Midbrain (tissue), 1 donor: ENCODE measurements at places on chromosomes 2 and 18.
A peak's percentile ranks its signal among the peaks of the same experiment; 100 is the strongest.

DNA sequence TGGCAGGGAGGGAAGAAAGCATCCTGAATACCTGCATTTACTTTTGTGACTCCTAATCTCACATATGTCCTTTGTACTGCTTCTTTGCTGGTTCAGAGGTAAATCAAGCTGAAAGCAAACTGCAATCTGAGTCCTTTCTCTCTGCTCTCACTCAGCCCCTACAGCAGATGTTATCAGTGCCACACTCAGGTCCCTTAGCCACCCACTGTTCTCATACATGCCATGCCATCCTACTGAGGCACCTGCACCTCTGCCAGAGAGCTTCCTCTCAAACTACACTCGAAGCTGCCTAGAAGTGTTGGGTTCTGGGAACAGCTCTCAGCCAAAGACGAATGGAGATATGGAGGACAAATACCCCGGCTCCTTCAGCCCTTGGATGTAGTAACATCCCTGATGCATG is 244.5 kb downstream of the TXNL1 start:
- DNase-seq = no peak

GRCh38 chr2:134207589-134208209 is 46.2 kb upstream of the MGAT5 start:
- peak; percentile 19 for DNase-seq

DNA sequence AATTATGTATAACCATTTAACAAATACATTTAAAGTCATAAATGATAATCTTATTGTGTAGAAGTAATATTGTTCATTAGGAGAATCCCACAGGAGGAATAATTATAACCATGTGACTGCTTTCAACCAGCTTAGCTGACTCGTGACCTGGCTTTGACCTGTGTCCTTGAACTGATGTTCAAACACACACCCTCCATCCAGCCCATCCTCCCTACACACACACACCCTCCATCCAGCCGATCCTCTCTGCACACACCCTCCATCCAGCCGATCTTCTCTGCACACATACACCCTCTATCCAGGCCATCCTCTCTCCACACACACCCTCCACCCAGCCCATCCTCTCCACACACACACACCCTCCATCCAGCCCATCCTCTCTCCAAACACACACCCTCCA is 83.5 kb downstream of the EIPR1 start:
- DNase-seq = no peak

- DNase-seq = no peak
These were observed 142.6 kb upstream of the CYP1B1 start for GRCh38 chr2:38218591-38218991.

GRCh38 chr18:25592804-25593360 is 240.9 kb upstream of the ZNF521 start:
- DNase-seq = no peak

DNA sequence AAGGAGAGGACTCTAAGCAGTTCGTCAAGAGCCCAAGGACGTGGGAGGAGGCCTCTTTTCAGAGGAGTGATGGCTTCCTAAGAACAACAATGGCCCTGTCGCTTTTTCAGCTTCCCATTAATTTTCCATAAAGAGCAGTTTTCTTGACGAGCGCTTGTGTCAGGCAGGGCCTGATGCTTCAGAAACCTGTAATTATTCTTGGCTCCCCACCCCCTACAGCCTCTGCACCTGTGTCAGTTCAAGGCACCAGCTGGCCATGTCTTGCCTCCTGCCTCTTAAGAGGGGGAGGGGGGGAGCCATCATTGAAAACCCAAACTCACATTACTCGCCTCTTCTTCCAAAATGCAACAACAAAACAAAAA is 32.3 kb downstream of the KLF7 start:
- DNase-seq = peak; percentile 20

DNA sequence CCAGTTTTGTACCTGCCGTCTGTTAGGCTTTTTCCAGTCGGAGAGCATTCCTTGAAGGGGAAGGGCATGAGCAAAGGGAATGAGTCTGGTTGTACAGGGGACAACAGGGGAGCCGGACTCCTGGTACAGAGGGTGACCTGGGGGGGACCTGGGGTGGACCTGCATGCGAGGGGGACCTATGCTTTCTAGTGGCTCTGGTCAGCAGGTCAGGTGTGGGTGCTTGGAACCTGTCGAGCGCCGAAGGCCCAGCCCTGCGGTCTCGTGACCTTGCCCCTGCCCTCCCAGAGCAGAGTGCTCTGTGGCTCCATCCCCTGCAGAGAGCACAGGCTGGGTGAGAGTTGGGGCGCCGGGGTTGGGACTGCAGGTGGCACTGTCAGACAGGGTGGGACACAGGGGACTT is 96.7 kb upstream of the ASAP2 start:
- no peak for DNase-seq

DNA sequence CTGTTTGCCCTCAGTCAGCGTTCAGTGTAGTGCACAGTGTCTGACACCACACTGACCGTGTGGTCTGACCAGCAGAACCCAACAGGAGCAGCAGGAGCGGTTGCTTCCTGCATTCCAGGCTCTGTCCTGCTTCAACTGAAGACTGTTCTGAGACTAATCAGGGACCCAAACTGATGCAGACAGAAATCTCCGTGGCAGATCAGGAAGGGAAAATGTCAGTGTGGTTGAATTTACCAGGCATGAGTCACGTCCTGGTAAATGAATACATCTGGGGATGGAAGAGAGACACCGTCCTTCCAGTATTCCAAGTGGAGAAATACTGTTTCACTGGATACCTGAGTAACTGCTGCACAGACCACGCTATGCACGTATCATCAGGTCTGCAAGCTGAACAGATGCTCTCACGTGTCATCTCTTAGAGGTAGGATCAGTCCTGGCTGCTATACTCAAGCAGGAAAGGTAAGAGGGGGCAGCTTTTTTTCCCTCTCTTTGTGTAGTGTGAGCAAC is 223.6 kb upstream of the EPAS1 start:
- no peak for DNase-seq

GRCh38 chr2:230209422-230210051 is 10.2 kb downstream of the SP110 start:
- peak; percentile 3 for DNase-seq

DNA sequence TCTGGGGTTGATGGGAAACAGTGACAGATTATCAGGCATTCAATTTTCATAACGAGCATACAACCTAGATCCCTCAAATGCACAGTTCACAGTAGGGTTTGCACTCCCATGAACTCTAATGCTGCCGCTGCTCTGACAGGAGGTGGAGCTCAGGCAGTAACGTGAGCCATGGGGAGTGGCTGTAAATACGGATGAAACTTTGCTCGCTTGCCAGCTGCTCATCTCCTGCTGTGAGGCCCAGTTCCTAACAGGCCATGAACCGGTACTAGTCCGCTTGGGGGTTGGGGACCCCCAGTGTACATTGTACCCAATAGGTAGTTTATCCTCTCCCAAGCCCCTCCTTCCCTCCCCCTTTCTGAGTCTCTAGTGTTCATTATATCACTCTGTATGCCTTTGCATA is 94.6 kb downstream of the PTH2R start:
- DNase-seq = no peak

- DNase-seq = no peak
These were observed 302.8 kb downstream of the NCKAP5 start for GRCh38 chr2:133265432-133265949.

GRCh38 chr18:25284281-25284680 is 67.7 kb downstream of the ZNF521 start:
- DNase-seq = no peak

DNA sequence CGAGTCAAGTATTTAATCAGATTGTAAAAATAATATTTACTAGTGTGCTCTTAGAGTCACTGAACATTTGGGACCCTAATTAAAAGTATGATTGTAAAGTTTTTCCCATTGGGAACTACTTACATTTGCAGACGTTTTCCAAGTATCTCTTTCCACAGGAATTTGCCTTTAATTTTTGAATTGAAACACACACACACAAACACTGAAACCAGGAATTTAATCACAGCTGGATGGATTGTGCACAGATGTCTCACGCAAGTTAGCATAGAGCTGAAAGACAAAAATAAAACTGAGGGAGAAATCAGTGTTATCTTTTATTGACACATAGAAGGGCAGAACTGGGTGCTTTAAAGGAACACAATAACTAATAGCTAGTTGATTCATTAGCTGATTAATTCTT is 230.7 kb downstream of the RND3 start:
- DNase-seq = no peak

DNA sequence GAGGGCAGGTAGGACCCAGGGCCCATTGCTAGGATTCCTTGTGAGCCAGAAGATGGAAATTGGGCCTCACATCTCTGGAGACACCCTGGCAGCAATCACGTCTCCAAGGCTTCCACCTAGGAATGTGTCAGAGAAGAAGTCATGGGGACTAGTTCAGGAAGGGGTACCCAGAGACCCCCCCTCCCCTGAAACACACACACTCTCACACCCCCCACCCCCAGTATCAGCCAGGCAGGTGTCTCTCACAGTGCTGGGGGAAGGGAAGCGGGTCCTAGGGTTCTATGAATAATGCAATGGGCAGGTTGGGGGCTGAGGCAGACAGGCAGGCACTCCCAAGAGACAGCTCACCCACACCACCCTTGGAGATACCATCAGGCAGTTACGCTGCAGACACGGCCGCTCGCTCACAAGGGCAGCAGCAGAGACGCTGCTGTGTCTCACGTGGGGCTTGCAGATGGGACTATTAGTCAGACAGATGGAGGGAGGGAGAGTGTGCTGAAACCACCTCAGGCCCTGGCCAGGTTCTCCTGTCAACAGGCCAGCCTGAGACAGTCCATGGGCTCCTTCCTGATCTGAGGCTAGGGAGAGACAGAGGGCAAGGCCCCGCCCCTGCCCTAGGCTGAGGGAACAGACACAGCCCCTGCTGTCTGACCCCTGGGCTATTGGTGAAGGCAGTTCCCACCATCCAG is 134.6 kb downstream of the CYP26B1 start:
- no peak for DNase-seq

DNA sequence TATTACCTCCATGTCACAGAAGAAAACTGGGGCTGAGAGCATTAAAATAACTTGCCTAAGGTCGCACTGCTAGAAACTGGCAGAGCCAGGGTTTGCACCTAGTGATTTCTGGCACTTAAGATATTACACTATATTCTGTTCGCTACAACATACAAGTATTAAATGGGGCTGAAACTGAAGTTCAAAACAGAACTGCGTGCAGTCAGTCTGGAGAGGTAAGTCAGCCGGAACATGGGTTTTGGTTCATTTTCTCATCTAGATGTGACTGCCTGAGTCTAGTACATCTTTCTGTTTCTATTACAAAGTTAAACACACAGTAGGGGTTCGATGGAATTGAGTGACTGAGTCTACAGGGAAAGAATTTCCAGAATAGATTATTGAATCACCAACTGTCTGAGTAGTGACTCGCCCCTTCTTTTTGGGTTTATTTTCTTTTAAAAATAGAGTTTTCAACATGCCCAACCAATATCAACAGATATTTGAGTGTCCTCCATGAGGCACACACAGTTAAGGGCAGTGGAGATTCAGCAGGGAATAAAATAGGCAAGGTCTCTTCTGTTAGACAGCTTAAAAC is 150.8 kb downstream of the RNF152 start:
- DNase-seq = no peak

- no peak for DNase-seq
These were observed 328.5 kb downstream of the FIGN start for GRCh38 chr2:163407296-163407695.

GRCh38 chr2:46717344-46718121 is 198.1 kb downstream of the MCFD2 start:
- DNase-seq = no peak
